Stimulated activated CD4-positive, alpha-beta T cell treated with anti-CD3 and anti-CD28 coated beads, Interleukin-12 subunit alpha, Interleukin-12 subunit beta, amount 100 ng/mL, for 48 hours (primary cell): ENCODE measurements at places on chromosomes 5 and 9.

- no peak for DNase-seq
Measured at GRCh38 chr5:134071614-134072207, 42.8 kb upstream of the TCF7 start.

DNA sequence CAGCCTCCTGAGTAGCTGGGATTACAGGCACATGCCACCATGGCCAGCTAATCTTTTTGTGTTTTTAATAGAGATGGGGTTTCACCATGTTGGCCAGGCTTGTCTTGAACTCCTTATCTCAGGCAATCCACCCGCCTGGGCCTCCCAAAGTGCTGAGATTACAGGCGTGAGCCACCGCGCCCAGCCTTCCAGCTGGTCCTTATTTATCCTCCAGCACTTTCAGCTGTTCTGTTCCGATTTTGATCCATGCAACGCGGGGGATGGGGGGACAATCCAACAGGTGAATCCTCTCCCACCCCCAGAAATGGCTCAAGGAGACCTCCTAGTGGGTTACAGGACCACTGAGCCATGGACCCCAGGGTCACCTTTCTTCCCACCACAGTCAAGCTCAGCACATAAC is 14.7 kb upstream of the CDKN2AIPNL start:
- no peak for DNase-seq

- peak; percentile 78 for DNase-seq
Measured at GRCh38 chr9:136267261-136268111, 21.9 kb upstream of the QSOX2 start.

GRCh38 chr9:89358985-89359384 is 40.7 kb downstream of the SECISBP2 start:
- no peak for DNase-seq

DNA sequence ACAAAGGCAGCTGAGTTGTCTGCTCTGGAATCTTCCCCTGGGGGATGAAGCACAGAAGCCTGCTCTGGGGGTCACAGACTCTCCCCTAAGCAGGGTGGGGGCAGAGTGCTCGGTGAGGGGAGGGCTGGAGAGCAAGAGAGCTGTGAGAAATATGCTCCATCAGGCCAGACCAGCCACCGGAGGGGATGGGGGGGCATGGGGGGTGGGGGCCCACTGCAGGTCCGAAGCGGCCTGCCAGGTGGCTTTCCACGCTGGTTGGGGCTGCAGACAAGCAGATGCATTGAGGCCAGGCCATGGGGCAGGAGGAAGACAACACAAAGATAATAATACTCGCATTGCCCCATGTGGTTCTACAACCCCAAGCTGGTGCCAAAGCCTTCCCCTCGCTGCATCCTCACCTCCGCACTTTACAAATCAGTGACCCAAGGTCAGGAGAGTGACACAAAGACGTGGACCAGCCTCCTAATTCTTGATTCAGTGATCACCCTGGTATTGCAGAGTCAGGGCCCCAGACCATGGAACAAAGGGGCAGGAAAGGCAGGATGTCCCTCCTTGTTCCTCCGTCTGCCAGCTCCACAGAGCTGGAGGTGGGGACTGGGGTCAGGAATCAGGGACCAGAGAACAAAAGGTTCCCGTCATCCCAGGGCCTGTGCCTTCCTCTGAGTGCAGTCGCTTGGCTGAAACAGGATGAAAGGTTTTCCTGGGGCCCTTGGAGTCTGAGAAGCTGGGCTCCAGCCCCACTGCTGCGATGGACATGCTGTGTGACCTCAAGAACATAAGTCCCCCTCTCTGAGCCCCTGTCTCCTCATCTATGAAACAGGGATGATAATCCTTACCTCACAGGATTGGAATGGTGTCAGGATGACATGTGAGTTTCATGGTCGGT is 37.2 kb upstream of the GABRP start:
- no peak for DNase-seq

DNA sequence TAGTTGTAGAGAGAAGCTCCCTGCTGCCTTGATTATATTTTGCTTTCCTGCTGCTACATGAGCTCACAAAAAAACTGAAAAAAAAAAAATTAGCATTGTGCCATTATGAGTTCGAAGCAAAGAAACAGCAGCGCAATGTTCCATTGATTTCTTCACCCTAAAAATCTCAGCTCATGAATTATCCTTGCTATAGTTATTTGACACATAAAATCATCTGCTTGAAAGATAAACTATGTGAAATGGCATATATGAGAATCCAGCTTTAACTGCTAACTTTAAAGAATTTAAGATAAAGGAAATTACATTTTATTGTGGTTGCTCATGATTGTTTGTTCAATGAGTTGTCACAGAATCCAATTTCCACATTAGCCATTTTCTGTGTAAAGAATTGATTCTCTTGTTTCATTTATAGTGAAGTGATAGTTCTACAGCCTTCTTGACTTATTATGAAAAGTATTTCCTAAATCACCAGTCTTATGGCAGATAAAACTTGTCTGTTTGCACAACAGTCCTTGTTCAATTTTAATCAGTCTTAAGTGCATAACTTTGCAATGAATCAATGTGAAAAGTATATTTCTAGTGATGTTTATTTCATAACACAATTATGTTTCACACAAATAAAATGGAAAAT is 1275.0 kb upstream of the CDH9 start:
- DNase-seq: no peak

GRCh38 chr5:128276537-128277216 is 193.1 kb downstream of the SLC12A2 start:
- no peak for DNase-seq

- DNase-seq: no peak
Measured at GRCh38 chr5:62718324-62718723, 139.7 kb downstream of the LRRC70 start.

DNA sequence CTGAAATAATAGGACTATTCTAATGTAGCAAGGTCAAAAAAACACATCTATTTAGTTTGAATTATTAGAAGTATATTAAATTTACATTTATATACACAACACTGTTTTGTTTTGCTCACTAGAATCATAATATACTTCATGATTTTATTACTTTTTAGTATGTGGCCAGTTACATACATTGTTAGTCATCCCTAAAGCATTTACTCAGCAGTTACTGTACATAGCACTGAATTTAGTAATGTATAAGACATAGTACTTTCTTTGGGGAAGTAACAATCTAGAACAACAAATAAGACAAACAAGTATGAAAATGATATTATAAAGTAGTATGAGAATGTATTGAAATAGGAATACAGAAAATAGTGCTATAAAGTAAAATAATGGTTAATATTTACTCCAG is 28.2 kb downstream of the ERCC8 start:
- DNase-seq: no peak

DNA sequence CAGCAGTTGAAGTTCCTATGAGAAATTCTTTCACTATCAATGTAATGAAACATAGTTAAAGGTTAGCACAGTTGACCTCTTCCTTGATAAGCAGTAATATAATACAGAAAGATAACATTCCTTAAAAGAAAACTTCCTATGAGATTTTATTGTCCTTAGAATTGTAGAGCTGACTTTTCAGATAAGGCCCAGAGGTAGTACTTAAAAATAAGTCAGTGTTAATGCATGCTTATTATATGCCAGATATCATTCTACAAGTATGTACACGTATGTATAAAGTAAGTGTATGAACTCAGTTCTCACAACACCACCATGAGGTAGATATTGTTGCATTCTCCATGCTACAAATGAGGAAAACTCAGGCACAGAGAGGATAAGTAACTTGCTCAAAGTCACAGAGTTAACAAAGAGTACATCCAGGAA is 15.3 kb downstream of the AP3S1 start:
- DNase-seq: no peak

GRCh38 chr9:117413346-117414219 is 1.3 kb downstream of the ASTN2 start:
- DNase-seq: no peak

DNA sequence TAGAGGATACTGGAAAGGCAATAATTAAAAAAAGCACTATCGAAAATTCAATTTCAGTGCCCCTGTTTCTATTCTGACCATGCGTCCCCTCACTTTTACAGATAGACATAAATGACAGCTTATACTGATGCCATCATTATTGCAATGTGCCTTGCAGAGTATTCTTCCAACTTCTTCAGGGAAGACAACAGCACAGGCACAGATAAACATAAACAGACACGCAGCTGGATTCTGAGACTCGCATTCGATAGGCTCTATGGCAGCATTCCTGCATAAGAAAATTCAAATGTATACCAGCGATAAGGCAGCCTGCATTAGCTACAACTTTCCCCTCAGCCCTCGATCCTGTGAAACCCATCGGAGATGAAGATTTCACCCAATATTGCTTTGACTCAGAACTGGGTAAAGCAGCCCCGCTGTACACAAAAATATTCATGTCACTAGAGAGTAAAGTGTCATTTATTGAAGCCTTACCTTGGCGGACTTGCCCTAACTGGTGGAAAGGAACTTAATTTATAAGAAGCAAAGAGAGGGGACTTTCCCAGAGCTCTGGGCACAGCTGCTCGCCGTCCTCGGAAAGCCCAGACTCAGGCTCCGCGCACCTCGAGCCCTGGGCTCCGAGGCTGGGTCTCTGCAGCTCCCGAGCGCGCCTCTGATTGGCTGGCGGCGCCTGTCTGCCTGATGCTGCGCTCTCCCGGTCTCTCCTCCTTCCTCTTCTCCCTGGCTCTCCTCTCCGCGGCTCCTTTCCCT is at the start of gene CDH18:
CDH18 (minus strand) TSS at position 589 of the 750 bp plus-strand sequence. CDS start 149,214 bp downstream, outside the sequence.
- no peak for DNase-seq
